ENCODE measurements at places on chromosomes 16 and 17.
A peak's percentile ranks its signal among the peaks of the same experiment; 100 is the strongest.

- DNase-seq: no peak
These were observed 136.3 kb downstream of the NLK start for GRCh38 chr17:28178800-28179199.

GRCh38 chr16:14409563-14409962 is 220.5 kb downstream of the PARN start:
- no peak for DNase-seq

DNA sequence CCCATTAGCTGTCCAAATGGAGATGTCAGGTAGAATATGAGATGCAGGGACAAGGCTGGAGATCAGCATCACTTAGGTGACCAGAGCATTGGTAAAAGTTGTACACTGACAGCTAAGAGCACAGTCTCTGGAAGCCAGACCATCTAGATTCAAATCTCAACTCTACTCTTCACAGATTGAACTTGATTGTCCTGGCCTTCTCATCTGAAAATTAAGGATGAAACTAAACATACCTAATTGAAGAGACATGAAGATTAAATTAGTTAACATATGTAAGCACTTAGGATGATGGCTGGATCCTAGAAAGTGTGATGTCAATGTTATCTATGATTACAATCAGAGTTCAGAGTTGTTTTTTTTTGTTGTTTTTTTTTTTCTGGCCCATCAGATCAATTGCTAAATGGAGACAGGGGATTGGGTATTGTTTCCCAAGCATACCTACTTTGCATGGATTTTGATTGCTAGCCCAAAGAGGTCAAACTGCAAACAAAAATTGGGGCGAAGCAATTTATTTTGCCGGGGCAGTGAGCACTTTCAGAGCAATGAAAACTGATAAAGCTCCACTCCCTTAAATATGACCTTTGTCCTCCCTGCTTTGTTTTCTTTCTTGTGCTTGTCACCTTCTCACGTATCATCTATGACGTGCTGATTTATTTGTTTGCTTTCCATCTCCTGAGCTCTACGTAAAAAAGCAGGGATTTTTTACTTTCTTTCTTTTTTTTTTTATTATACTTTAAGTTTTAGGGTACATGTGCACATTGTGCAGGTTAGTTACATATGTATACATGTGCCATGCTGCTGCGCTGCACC is 217.6 kb upstream of the CPHXL start:
- DNase-seq: no peak

DNA sequence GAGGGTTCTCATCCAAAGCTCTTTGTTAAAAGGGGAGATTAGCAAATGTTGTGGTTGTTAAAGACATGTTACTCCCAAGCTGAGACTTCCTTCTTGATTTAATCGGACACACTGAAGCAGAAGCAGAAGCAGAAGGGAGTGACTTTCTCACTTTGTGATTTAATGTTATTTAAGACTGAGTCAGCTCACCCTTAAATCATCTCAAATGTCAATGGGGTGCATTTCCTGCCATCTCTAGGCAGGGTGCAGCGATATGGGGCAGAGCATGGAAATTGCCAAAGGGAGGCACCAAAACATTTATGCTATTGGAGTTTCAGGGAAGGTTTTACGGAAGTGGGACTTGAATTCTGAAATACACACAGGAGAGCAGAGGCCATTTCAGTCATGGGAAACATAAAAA is 283.6 kb downstream of the ABCC12 start:
- DNase-seq: no peak

DNA sequence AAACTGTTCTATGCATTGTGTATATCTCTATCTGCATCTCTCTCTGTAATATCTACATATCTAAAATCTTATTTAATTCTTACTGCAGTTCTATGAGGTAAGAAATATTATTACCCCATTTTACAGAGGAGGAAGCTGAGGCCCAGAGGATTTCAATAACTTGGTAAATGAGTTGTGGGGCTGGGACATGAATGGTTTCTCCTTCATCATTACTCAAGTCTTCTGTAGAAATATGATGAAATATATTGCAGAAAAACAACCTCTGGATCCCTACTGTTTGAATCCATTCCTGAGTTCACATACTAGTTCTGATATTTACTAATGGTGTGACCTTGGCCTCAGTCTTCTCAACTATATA is 45.5 kb upstream of the NLK start:
- no peak for DNase-seq

- no peak for DNase-seq
These were observed 36.6 kb downstream of the ARHGAP23 start for GRCh38 chr17:38464723-38465390.

DNA sequence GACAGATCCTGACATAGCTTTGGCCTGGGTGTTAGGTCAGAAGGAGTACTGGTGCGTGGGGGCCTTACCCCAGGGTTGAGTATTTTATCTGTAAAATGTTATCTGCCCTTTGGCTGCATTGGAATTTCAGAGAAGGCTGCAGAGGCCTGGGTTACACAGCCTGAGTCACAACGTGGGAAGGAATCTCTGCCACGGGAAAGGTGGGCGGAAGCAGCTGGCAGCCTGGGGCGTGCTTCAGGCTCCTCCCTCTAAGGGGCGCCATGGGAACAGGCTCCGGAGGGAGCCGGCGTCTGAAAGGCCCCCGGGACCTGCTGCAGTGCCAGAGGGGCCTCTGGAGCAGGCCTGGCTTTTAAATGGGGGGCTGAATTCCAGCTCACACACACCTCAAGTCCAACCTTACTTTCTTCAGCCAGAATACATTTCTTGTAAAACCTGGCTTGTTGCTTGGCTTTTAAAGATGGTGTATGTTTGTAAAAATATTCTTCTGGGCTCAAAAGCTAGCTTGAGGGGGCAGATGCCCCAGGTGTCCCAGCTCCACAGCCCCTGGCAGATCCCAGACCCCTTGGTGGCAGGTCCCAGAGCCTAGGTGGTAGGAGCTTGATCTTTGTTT is 142.2 kb downstream of the RAB11FIP4 start:
- peak; percentile 27 for DNase-seq

GRCh38 chr17:58671969-58672368 is 19.9 kb downstream of the TEX14 start:
- DNase-seq: no peak

- DNase-seq: peak; percentile 43
These were observed 440 bp downstream of the NPRL3 start for GRCh38 chr16:138049-138417.

DNA sequence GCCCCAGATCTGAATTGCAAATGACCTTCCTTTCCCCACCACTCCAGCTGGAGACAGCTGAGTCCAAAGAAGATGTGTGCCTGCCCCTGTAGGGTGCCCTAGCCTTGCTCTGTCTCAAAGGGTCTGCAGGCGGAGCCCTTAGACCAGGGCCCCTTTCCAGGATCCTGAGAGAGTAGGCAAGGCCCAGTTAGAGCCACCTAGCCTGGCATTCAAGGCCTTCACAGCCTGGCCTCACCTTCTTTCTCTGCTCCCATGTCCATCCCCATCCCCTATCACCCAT is 66.6 kb upstream of the LHX1 start:
- no peak for DNase-seq

DNA sequence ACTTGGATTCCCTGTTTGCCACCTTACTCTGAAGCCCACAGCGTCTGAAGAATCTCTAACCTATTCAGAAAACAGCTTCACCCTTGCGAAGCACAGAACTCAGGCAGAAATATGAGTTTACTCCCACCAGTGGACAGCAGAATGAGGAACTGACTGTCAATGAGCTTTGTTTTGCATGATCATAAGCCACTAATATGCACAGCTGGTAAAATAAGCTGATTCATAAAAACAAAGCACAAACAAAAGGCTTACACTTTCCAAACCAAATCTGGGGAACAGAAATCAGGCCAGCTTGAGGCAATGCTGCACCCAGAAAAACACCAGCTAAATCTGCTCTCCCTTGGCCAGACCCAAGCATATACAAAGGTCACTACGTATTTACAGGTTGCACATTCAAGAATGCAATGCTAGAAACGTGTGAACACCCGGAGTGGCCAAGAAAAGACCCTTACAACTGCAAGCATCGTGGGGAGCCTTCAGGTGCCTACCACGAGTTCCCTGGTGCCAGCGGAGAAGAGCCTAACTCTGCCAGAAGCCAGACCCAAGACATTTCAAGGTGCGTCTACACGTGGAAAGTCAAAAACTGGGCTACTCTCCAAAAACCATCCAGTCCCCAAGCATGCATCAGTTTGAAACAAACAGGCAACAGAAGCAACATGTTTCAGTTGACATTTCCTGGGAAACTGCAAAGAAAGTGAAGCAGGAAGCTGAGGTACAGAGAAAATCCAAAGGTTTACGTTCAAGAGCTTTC is 207.1 kb downstream of the ZFHX3 start:
- DNase-seq: no peak

DNA sequence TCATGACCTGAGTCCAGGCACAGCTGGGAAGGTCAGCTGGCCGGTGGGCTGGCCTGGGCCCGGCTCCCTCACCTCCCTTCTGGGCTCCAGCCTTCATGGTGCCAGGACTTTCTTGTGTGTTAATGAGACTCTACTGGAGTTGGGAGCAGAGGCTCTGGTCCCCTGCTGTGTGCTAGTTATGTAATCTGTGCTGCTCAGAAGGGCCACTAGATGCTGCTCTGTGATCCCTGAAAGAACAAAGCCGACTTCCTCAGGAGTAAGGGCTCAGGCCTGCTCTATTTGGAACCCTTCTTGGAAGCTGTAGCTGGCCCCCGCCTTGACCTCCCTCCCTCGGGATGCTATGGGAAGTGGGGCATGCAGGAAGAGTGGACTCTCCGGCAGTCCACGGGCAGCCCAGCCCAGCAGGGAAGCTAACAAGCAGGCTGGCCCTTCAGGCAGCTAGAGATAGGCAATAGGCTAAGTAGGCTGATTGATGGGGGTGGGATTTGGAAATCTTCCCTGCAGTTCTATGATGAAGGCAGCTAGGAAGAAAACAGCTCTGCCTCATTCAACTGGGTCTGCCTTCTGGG is 3.3 kb upstream of the CDK5R1 start:
- DNase-seq: peak; percentile 42

DNA sequence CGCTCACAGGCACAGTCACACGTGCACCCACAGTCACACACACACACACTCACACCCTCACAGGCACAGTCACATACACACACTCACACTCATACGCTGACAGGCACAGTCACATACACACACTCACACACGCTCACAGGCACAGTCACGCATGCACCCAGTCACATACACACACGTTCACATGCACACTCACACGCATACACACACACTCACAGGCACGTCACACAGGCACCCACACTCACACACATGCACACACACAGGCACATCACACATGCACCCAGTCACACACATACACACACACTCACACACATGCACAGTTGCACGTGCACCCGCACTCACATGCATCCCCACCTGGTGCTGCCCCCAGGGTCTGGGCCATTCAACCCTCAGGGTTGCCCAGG is 46.1 kb upstream of the CBFA2T3 start:
- DNase-seq: no peak

- DNase-seq: no peak
These were observed 314 bp upstream of the ITGA2B start for GRCh38 chr17:44389723-44390202.

DNA sequence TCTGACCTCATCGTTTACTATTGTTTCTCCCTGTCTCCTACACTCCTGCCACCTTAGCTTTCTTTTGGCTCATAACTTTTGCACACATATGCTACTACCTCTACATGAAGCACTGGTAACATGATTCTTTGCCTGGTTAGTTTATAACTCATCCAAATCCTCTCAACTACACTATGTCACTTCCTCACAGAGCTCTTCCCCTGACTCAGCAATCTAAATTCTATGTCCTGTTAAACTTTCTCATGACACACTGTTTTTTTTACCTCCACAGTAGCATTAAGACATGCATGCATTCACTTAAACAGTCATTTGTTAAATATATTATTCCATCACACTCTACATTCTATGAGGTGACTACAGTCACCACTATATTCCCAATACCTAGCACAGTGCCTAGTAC is 19.7 kb downstream of the APPBP2 start:
- DNase-seq: no peak

DNA sequence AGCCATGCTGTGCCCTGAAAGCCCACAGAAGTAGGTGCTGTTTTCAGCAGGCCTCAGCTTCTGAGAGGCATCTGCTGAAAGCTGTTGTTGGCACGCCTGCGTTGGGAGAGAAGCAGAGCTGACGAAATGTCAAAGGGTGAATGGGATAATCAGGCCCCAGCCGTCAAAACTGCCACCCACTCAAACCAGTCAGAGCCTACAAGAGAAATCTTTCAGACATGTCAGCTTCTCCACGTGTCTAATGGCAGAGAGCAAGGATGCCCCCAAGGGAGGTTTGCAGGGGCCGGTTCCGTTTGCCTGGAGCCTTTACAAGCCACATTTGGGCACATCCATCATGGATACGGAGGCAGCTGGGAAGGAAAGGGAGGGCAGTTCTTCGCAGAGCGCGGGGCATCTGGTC is 568.2 kb upstream of the EEF2KMT start:
- no peak for DNase-seq

DNA sequence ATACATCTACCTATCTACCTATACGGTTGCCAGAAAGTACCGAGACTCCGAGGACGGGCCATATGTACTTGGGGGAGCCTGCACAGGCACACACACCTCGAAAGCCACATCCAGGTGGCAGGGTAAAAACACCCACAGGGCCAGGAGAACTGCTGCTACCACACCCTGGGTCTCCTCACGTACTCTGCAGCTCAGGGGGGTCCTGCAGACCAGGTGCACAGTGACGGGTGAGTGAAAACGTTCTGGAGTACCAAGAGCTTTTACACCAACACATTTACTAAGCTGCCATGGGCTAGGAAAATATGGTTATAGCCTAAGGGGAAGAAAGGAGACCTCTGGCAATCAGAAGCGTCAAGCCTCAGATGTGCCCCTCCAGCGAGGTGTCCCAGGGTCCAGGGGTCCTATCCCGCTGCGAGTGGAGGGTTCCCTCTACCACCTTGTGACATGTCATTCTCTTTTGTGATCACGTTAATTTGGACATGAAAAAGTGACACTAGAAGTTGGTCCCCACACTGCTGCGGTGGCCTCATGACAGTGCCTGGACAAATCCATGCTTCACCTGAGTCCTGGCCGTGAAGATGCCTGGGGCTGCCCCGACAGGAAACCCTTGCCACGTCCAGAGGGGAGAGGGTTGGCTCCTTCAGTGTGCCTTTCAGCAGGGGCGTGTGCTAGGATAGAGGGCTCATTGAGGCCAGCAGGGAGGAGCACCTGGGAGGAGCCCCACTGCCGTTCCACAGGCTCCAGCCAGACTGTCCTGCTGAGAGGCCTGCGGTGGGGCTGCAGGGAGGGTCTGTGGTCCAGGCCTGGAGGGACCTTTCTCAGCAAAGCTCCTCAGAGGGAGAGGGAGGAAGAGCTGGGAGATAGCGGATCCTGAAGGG is 1.8 kb downstream of the CANT1 start:
- DNase-seq: no peak

- no peak for DNase-seq
These were observed 24.5 kb downstream of the ENDOV start for GRCh38 chr17:80439499-80439898.

DNA sequence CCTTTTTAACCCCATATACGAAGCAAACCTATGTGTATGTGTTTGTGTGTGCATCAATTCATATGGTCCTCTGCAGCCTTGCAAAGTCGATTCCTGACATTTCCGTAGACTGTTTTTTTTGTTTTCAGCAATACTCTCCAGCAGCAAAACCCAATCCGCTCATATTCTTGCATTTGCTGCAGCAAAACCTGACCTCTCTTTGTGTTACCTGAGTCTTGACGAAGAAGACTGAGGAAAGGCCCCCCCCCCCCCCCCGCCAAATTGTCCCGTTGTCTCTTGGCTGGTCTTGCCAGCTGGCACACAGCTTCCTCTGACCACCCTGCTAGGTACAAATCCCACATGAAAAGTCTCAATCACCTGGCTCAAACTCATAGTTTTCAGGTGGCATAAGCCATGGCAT is 494.7 kb downstream of the WWOX start:
- no peak for DNase-seq

- DNase-seq: no peak
These were observed 94.4 kb upstream of the CIBAR2 start for GRCh38 chr16:85206472-85207356.

- DNase-seq: no peak
These were observed 188.2 kb upstream of the HSBP1 start for GRCh38 chr16:83619381-83620150.

Data from neural crest cell (in vitro differentiated cells).